ENCODE measurements at places on chromosomes 11 and 22.

DNA sequence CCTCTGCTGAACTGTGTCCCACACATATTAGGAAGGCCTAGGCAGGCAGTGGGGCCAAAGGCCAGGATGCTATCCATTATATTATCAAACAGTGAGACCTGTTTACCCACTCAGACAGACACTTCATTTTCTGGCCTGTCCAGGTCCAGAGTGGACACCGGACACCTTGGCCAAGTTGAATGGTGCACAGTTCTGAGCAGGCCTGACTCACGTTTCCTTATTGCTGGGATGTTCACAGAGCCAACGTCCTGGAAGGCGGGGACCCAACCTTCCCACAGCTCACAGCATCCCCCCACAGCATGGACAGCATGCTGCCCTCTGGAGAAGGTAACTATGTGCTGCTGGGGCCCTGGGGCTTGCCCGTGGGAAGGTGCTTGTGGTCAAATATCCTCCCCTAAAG, 86.6 kb downstream of the BTBD10 start:
- no peak for DNase-seq

DNA sequence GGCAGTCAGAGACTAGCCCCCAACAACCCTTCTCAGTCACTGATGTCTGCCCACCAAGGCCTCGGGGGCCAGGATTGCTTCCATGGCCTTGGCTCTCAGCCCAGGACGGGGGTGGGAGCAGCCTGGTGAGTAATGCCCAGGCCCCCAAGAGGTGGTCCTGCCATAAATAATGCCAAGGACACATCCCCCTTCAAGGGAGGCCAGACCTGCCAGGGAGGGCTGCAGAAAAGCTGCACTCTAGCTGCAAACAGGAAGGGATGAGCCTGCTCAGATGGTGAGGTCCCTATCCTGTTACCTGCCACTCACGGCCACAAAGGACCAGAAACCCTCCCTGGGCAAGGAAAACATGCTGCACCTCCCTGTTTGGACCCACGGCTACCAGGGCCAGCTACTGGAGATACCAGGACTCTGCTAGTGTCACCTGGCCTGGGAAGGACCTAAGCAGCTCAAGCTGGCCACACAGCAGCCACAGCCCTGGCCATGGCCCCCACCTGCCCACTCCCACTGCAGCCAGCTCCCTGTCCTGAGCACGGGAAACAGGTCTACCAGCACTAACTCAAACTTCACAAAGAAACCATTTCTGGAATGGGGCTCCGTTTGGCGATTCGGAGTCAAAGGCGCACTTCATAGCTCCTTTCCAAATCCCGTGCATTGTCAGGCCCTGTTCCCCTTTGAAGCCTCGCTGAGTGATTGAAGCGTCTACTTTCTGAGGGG, 12.1 kb downstream of the GNB1L start:
- DNase-seq: peak; percentile 75

DNA sequence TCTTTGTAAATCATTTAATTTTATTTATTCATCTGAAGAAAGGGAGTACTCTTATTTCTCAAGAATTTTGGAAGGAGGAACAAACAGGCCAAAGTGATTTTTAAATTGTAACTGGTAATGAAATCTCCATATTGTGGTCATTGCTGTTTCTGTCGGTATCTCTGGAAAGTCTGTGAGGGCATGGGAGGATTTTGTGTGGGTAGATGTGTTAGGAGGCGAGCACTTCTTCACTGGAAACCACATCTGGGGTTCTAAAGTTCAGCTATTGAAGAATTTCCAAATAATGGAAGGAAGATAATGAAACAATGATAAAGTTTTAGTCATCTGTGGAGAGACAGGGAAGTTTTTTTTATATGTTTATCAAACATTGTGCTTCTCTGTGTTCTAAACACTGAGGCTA, 6.6 kb downstream of the TRIM34 start:
- DNase-seq: no peak

DNA sequence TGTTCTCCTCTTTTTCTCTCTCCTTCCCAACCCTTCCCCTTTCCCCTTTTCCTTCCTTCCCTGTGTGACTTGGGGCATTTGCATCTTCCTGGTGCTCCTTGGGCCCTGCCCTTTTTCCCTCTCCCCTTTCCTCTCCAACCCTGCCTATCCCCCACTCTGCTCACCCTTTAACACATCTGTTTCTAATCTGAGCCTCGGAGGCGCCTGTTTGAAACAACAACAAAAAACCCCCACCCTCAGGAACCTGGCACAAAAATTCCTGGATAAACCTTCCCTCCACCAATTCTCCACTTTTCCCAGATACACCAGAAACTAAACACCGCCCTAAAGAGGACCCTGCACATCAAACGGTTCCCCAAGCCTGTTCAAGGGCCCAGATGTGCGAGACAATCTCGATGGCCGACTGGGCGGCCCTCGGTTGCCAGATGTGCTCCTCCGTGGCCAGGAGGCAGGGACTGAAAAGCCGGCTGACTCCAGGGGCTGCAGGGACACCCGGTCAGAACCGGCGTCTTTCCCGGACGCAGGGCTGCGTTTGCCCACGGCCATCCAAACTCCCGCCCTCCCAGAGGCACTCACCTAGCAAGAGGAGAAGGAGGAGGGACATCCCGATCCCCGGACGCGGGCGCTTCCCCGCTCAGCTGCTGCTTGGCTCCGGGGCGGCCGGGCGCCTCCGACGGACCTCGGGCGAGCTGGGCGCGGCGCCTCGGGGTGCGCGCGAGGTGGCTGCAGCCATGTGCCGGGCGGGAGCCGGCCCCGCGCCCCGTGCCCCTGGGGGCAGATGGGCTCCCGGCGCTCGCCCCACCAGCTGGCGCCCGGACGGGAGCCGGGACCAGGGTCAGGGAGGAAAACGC, 486 bp downstream of the CLMP start:
- DNase-seq: peak; percentile 76

GRCh38 chr11:128720522-128720985, 26.7 kb downstream of the FLI1 start:
- DNase-seq: no peak

- DNase-seq: peak; percentile 88
Measured at GRCh38 chr22:19941365-19942082, at the start of the genes COMT and TXNRD2. Gene COMT (plus strand): TSS chr22:19941772. CDS start chr22:19962527, 20,755 bp downstream. Gene TXNRD2 (minus strand): TSS chr22:19941818. CDS start chr22:19941803, 15 bp downstream.

DNA sequence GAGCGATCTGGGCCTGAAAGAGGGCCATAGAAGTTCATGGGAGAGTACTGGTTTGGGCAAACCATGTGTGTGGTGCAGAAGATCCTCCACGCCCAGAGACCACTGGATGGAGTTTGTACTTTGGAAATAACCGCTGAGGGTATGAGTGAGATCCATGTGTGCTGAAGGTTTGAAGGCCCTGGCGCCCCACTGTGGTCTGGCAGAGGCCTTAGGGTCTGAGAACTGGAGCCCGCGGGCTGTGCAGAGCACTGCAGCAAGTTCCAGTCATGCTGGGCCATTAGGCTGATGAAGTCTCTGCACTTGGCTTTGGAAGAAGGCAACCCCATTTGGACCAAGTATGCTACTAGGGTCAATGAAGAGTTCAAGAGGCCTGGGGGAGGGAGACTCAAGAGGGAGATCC, 186.4 kb downstream of the BUD13 start:
- DNase-seq: no peak

Data from NCI-H69 (cell line).